ENCODE measurements at places on chromosomes 5 and 9.

DNA sequence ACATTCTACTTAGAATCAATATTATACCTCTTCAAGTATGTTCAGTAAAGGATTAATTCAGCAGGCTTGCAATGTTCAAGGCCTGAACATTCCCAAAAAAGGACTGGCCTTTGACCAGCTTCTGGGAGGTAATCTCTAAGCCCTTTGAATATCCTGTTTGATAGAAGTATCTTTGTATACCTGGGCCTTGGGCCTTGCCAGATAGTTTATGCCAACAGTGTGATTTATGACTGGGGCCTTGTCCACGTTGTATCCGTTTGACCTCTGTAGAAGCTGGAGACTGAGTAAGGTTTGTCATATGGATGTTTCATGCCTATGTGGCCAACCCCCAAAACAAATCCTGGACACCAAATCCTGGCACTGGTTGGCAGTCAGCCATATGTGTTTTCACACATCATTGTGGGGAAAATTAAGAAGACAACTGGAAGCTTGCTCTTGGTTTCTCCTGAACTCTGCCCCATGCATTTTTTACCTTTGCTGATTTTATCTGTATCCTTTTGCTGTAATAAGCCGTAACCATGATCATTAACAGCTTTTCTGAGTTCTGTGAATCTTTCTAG is 92.1 kb downstream of the RMI1 start:
- no peak for DNase-seq

GRCh38 chr5:149282027-149282965 is 10.6 kb downstream of the AFAP1L1 start:
- DNase-seq, result no peak

- peak; percentile 15 for DNase-seq
Measured at GRCh38 chr5:92775711-92776615, 805.1 kb downstream of the NR2F1-AS1 start.

- DNase-seq, result no peak
Measured at GRCh38 chr5:98513380-98513779, 260.1 kb upstream of the RGMB start.

DNA sequence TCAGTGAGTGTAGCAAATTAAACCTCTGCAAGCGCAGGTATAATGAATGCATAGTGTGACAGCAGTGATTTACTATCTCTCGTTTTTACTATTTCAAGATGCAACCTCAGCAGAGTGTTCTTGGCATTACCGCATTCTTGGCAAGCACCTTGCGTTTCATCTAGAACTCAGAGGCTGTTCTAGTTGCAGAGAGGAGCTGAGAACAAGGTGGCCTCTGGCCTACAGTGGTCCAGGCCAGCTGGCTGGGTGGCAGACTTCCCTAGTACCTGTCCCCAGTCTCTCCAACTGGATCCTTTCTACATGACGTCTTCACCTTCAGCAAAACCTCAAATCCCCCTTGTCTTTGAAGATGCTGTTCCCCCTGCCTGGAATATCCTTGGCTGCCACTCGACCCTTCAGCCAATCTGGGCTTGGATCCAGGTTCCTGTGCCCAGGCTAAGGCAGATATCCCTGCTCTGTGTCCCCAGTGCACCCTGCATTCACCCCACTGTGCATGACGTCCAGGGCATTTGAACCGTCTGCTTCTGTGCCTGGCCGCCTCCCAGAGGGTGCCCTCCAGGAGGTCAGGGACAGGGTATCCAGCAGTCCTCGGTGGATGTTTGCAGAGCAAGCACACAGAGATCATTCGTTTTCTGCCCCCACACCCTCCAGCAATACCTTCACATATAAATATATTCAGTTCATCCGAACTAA is 120.4 kb upstream of the CPEB4 start:
- DNase-seq, result no peak

DNA sequence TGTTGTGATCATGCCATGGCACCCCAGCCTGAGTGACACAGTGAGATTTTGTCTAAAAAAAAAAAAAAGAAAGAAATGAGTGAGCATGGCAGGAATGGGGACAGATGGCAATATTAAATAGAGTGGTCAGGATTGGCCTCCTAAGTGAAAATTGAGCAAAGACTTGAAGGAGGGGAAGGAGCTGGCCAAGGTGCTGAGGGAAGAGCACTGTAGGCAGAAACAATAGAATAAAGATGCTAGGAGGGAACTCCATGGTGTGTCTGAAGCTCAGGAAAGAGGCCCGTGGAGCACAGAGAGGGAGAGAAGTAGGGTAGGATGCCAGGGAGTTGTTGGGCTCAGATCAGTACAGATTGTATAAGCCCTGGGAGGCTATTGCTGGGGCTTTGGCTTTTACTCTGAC is 64.4 kb upstream of the PCAT7 start:
- DNase-seq, result peak; percentile 22

GRCh38 chr9:14585730-14586473 is 107.3 kb downstream of the ZDHHC21 start:
- no peak for DNase-seq
